ENCODE measurements at places on chromosomes 5 and 9.

DNA sequence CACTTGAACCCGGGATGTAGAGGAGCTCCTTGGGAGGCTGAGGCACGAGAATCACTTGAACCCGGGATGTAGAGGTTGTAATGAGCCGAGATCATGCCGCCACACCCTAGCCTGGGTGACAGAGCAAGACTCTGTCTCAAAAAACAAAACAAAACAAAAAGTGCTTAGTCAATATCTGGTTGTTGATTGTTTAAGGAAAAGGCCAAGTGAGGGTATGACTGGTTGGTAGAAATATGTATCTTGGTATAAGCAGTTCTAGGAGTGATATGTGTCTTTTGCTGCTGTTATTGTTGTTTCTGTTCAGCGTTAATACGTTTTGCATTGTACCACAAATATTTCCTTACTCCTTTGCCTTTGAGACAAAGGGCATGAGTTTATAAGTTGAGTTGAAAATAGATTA lies 210.7 kb upstream of the DMRT1 start:
- DNase-seq, result no peak

DNA sequence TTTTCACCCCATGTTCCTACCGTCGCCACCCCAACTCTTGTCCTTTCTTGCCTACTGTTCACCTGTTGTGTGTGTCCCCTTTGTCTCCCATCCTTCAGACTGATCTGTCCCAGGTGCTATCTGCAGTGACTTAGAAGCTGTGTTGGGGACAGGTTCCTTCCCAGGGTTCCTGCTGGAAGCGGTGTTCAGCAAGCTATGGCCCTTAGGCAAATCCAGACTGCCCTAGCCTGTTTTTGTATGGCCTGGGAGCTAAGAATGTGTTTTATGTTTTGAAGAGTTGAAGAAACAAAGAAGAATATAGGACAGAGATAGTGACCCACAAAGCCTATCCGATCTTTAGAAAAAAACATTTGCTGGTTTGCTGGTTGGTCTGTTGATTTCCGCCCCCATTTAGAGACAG lies 236.4 kb downstream of the GOLPH3 start:
- DNase-seq, result no peak

GRCh38 chr5:157594675-157595459 lies 19.3 kb upstream of the ADAM19 start:
- no peak for DNase-seq

DNA sequence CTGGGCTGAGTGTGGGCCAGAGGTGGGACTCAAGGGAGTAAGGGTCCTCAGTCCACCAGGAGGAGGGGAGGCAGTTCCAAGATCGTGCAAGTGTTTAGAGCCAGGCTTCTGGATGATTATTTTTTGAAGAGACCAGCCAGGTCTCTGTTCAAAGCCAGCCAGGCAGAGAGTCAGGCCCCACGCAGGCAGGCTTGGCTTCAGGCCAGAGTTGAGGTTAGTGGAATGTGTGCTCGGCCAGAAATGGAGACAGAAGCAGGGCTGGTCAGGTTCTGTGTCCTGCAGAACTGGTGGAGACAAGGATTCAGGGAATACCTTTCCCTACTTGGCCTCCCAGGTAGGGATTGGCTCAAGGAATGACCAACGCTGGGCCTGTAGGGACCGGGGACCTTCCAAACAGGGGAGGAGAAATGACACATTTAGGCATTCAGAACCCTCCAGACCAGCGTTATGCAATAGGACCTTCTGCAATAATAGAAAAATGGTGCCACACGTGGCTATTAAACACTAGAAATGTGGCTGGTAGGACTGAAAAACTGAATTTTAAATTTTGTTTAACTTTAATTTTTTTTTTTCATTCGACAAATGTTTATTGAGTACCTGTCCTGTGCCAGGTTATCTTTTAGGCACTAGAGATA lies 106.2 kb downstream of the CMYA5 start:
- no peak for DNase-seq

- no peak for DNase-seq
These were observed 68.9 kb downstream of the WDR41 start for GRCh38 chr5:77423022-77423750.

DNA sequence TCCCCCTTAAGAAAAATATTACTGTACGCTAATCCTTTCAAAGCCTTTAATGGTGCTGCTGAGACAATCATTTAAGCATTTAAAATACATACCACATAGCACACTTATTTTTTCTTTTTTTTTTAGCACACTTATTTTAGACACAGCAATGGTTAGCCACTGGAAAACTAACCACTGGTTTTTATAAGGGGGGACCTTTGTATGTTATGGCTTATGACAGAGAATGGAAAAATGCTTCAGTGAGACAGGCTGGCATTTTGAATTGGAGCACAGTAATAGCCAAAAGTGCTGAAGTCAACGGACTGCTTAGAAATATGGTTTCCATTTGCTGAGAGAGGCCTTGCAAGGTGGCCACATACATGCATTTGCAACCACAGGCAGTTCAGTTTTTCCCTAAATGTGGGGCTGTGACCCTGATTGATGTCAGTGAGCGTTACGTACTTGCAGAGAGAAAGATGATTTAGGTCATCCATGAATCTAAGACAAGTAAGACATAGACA lies 28.5 kb downstream of the AOPEP start:
- no peak for DNase-seq

DNA sequence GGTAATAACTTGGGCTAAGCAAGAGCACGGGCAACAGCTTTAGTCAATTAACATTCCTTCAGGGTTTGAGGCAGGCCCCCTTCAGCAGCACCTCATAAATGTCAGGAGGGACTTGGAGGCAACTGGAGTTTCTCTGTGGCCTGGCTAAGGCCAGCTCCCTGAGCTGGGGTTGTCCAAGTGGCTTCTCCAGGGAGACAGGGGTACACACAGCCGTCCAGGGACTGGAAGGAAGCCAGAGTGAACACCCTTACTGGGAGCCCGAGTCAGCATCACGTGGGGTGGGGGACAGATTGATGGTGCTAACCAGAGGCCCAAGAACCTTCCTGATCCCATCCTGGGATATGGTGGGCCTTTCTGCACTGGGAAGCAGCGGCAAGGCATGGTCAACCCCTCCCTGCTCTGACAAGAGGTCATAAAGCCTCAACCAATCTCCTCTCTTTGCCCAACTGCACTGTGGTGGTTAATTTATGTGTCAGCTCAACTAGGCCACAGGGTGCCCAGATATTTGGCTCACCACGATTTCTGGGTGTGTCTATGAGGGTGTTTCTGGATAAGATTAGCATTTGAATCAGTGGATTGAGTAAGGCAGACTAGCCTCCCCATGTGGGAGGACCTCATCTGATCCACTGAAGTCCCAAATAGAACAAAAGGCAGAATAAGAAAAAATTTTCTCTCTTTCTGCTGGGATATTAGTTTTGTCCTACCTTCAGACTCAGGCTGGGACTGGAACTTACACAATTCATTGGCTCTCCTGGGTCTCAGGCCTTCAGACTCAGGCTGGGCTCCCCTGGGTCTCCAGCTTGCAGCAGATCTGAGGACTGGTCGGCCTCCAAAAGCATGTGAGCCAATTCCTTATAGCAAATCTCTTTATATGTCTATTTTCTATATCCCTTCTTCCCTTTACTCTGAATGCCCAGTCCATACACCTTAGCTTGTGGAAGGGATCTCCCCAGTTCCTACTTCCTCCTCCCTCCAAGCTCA lies 127.2 kb upstream of the LARP1 start:
- DNase-seq, result no peak

- DNase-seq, result no peak
These were observed 123.7 kb downstream of the PSD2 start for GRCh38 chr5:139919308-139919707.

DNA sequence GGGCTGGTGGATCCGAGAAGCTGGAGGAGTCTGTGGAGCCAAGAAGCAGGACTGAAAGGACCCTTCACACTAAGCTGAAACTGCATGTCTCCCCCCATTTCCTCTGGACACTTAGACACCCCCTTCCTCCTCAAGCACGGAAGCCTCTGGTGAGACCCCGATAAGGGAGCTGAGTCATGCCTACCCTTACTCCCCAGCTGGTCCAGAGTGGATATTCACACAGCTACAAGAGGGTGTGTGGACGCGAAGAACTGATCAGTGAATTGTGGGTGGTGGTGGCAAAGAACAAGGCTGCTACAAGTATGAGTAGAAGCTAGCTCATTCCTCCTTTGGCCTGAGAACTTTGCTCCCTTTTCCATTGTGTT lies 4.3 kb downstream of the TLN1 start:
- no peak for DNase-seq

DNA sequence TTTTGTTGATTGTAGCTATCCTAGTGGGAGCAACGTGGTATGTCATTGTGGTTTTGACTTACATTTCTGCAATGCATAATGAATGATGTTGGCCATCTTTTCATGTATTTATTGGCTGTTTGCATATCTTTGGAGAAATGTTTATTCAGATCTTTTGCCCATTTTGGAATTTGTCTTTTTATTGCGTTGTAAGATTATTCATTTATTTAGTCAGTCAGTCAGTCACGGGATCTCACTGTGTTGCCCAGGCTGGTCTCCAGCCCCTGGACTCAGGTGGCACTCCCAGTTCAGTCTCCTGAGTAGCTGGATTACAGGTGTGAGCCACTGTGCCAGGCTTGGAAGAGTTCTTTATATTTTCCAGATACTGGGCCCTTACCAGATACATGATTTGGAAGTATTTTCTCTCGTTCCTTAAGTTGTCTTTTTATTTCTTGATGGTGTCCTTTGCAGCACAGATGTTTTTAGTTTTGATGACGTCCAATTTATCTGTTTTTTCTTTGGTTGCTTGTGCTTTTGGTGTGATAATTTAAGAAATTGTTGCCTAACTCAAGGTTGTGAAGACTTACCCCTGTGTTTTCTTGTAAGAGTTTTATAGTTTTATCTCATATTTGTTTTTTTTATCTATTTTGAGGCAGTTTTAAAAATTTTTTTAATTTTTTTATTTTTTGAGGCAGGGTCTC lies 67.1 kb downstream of the EHMT1 start:
- DNase-seq, result no peak

GRCh38 chr5:87150630-87151029 lies 117.1 kb upstream of the RASA1 start:
- no peak for DNase-seq

- no peak for DNase-seq
These were observed 37.6 kb upstream of the SMAD5 start for GRCh38 chr5:136094913-136095641.
